HT-29 (cell line): ENCODE measurements at places on chromosomes 6 and 20. TPM values are rescaled to one million over a fixed set of nuclear protein-coding genes. Genes with fewer than 3 reads are reported as not detected.

DNA sequence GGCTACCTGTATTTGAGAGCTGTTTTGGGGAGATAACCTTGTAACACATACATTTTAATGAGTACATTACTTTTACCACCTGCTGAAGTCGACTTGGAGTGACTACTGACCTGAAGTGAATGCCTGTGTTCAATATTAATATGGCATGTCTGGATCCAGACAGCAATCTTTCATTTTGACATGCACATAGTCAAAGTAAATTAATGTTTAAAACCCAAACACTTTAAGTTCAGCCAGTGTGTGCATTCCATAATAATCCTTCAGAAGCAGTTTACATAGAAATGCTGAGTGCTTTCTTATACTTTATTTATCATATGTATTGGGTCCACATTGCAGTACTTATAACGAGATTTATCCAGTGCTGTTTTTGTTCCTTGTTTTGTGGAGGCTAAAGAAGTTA is 38.0 kb downstream of the CDKAL1 start:
- DNase-seq, result no peak

- no peak for DNase-seq
These were observed 26.4 kb downstream of the SEC23B start for GRCh38 chr20:18533978-18534644.

GRCh38 chr20:4502756-4503155 is 219.0 kb upstream of the PRND start:
- no peak for DNase-seq

DNA sequence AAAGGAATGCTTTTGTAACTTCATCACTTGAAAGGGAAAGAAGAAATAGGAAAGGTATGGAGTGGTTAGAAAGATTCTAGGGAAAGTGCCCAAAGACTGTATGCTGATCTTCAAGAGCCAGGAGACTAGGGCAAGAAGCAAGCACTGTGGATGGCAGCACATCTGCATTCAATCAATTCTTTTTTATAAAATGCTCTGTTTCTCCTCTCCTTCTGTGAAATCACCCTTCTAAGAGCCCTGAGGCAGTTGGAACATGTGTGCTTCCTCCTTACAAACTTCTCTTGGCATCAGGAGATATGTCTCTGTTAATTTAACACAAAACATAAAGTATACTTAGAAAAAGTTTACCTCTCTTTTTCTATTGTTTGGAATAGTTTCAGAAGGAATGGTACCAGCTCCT is 1162.2 kb upstream of the GJE1 start:
- no peak for DNase-seq

- DNase-seq, result no peak
These were observed 70.1 kb upstream of the TENT5A start for GRCh38 chr6:81822568-81822967.

DNA sequence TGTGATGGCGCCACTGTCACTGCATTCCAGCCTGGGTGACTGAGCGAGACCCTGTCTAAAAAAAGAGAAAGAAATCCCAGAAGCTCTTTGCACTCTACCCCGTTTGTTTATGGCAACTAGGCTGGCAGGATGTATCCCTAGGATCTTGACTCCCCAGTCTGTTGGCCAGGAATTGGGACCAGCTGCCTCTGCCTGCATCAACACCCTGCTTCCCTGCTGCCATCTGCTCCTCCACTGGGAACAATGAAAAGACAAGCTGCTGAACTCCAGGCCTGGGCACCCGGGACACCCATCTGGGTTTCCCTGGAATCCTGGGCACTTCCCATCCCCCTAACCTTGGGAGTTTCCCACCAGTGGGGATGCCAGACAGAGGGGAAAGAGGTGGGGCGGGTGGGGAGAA is 64.9 kb downstream of the CPNE5 start:
- no peak for DNase-seq

DNA sequence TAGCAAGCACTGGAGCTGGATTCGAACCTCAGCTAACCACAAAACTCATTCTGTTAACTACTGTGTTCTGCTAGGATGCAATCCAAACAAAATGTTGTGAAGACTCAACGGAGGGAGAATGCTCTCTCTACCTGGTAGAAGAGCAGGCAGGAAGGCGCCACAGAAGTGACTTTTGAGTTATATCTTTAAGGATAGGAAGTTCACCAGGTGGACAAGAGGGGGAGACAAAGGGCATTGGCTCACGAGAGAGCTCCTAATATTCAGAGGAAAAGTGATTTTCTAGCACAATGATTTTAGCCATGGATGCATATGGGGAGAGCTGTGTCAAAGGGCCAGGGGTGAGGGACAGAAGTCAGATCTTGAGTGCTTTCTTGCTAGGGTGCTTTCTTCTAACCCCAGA is 108.4 kb upstream of the MAFB start:
- peak; percentile 60 for DNase-seq

DNA sequence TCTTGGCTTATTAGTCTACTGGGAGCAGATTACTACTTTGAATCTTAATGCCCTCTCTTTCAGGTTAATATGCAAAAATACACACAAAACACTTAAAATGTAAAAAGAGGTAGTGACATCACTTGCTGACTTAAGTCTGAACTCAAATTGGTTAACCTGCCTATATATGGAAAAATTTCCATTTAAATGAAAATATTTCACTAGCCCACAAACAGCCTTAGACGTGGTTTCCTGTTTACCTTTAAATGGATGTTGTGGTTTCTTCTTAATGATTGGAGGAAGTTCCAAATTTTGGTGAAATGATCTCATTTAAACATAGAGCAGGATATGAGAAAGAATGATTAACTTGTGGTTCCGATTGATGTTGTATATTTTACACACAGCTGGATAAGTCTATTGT is 553.7 kb downstream of the CD109 start:
- DNase-seq, result no peak

DNA sequence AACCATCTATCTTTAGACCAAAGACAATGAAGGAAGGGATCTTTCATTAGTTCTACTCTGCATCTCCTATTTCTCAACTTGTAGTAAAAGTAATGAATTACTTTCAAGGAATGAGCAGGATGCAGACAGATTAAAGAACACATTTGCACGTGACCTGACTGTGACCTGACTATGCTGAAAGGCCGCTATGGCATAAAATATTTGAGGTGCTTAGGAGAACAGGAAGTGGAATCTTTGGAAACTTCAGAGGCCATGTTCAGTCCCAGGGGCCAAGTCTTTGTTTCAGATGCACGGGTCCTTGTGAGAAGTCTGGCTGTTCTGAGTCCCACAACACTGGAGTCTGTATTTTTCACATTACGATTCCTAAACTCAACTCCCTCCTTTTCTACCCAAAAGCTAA is 41.0 kb downstream of the NINL start:
- DNase-seq, result no peak

DNA sequence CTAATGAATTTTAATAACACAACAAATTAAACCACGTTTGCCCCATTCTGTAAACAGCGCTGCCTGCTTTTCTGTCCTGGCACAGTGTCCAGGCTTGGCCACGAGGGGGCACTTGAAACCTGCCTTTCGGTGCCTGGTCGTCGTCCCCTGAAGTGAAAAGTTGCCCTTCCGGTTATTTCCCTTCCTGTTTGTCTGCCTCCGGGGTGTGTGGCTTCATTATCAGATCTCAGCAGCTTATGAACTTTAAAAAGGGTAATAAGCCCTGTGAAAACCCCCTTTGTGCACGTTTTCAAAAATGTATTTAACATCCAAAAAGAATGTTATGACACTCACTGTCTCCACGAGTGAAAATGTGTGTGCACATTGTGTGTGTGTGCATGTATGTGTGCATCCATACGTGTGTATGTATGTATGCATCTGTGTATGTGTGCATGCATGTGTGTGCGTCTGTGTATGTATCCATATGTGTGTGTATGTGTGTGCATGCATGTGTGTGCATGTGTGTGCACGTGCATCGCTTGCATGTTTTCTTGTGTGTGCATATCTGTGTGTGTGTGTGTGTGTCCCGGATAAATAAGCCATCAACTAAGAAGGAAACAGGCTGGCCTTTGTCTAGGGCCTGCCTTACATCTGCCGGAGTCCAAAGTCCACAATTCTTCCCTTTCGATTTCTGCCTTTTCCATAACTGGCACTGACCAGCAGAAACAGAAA is 358.4 kb downstream of the THBS2 start:
- DNase-seq, result peak; percentile 95

GRCh38 chr20:53419693-53420460 is 173.8 kb downstream of the ZNF217 start:
- DNase-seq, result no peak

- DNase-seq, result no peak
These were observed 253.2 kb downstream of the SOX4 start for GRCh38 chr6:21846541-21847451.

GRCh38 chr6:41371992-41372831 is 36.8 kb downstream of the NCR2 start:
- DNase-seq, result peak; percentile 5

DNA sequence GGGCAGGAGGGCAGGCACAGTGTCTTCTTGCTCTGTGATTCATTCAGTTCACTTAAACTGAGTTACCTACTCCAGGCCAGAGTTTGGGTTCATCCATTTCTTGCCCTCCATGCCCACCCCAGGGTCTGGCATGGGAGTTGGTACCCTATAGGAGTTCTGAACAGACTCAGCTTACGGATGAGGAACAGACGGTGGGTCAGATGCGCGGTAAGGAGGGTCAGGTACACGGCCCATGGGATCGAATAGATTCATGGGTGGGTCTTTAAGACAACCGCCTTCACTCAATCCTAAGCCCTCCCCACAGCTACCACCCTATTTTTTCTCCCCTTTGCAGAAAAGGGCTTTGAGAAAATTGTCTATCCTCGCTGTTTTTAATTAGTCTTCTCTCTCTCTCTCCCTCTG is 13.1 kb upstream of the TRIB3 start:
- no peak for DNase-seq

GRCh38 chr6:142301651-142302391 is at the start of gene ADGRG6:
TSS of gene ADGRG6 (plus strand) at chr6:142302007. CDS start at chr6:142302330, 323 bp downstream.
- peak; percentile 69 for DNase-seq

GRCh38 chr6:18362058-18362561 is 25.0 kb upstream of the RNF144B start:
- DNase-seq, result no peak

GRCh38 chr20:62642666-62643520 is 590 bp downstream of the SLCO4A1 start:
- peak; percentile 61 for DNase-seq

GRCh38 chr20:19786311-19786710 is 28.3 kb downstream of the RIN2 start:
- DNase-seq, result no peak

DNA sequence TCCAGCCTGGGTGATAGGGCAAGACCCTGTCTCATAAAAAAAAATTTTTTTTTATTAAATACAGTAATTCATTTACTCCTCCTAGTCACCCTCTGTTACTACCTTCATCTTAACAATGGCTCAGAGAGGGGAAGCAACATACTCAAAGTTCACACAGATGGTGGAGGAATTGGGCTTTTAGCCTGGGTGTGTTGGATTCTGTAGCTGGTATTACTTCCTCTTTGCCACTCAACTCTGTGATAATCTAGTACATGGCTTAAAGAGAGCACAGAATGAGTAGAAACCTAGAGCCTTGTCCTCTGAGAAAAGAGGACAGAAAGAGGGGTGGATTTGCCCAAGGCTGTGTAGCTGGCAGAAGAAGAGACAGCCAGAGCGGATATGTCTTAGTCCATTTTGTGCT is 96.6 kb downstream of the DLGAP4 start:
- DNase-seq, result no peak

DNA sequence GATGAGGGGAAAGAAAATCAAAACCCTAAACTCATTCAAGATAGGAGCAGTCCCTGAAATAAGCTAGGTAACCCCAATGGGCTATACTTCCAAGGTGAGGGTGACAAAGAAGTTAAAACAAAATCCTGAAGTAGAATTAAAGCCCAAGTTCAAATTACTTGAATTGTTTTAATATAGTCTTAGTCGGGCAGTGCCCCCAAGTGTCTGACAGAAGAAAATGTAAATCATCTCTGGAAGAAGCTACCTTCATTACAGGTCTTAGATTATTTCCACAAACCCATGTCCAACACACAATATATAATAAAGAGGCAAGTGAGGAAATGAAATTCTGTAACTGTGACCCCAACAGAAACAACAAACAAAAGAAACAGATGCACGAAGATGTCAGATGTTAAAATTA is 36.8 kb upstream of the L3MBTL3 start:
- peak; percentile 14 for DNase-seq

- no peak for DNase-seq
These were observed 11.5 kb upstream of the CCDC170 start for GRCh38 chr6:151482290-151482689.

DNA sequence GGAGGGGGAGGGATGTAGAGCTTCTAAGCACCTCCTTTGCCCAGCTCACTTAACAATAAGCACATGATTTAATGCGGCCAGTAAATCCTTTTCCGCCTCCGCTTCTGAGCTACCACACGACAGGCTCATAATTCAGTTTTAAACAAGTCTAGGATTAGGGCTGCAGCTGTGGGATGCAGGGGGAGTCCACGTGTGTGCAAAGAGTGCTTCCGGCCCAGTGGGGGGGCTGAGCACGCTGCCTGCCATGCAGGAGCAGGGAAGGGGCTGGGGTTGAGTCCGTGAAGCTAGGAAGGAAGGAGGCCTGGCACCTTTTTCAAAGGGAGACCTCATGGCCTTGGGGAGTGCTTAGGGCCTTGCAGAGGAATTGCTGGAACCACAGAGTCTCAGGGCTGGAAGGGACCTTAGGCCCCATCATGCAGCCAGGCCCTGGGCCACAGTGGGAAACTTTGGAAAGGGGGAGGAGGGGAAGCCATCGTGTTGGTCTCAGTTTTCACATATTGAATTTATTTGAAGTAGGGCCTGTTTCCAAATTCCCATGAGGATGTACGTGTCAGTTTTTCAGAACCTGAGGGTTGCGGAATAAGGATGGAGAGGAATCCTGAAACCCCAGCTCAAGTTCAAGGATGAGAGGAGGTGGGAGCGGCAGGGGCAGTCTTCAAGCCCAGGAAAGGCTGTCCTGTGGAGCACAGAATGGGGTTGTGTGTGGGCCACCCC is 96.1 kb downstream of the VEGFA start:
- no peak for DNase-seq

DNA sequence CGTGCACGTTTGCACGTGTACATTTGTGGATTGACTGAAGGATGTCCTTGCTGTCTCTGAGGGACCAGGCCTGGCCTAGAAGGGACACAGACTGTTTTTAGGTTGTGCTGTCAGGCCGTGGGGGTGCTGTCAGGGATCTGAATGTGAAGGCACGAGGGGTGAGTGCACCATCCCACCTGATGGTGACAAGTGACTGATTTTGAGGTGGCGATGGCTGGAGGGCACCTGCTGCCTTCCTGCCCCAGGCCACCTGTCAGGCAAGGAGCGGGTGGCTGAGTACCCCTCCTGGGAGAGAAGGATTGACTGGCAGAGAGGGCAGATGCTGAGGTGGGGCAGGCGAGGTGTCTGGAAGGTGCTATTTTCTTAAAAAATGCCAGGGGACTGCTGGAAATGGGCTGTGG is 1.2 kb downstream of the RAB44 start:
- no peak for DNase-seq

Gene SLC52A3
- 21.2 and 33.7 TPM in 2 replicates for total RNA-seq

Gene THBD
- total RNA-seq, result not detected in 2 replicates

Gene EBF4
- 0.03 and 0.23 TPM in 2 replicates for total RNA-seq

Gene OLIG3
- not detected in 2 replicates for total RNA-seq

Gene GHRH
- total RNA-seq, result not detected in 2 replicates

Gene MLN
- not detected in 2 replicates for total RNA-seq

Gene RAB32
- total RNA-seq, result 5.7 and 5.8 TPM in 2 replicates

Gene SYCP2L
- 0.08 TPM in 1 of 2 replicates, not detected in the other for total RNA-seq
